ENCODE measurements at places on chromosomes 7 and 10.

DNA sequence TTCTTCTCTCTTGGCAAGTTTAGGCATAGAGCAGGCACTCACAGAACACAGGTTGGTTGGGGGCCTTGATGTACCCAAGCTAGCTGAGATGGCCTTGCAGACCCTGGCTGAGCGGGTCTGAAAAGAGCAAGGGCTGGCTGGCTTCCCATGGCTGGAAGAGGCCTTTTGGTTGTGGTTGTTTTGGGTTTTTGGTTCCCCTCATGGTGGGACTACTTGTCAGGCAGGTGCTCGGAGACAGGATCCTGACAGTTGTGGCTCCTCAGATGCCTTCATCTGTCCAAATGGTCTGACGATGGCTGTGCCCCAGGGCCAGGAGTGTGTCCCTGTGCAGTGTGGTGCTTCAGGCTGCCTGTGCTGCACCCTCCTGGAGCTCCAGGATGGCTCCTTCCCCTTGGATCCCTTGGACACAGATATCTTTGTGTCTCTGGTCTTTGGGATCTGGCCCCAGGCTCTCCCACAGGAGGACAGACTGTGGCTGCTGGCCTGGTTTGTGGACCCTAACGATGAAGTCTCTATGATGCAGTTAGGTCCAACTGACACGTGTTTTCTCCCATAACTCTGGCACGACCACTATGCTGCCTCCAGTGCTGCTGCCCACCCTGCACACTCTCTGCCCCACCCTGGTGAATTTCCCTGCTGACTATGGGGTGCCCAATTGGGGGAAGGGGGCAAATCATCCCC, 321.5 kb upstream of the ZNF32 start:
- no peak for DNase-seq

DNA sequence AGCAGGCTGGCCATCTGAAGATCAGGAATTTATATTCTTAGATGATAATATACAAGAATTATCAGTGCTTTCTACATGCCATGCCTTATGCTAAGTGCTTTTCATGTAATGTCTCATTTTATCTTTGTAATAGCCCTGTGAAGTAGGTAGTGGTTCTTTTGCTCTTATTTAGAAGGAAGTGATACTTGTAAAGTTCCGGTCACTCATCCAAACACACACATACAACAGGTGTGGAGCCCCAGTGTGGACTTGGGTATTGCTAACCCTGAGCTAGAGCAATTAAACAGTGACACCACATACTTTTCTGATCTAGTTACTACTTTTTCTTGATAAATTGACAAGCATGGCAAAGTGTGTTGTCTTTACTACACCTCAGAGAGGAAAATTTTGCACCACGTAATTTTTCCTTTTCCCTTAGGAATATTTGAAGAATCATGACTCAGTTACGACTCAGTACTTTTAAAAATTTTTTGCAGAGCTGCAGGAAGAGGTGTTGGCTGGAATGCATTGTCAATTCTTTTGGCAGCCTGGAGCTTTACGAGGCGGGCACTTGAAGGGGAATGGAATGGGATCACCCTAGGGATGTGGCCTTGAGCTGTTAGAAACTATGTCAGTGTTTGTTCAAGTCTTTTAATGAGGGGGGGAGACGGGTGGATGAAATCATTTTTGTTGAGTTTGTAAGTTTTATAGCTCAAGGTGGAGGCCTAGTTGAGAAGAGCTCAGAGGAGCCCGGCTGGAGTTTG, 212.5 kb upstream of the CELF2 start:
- no peak for DNase-seq

- DNase-seq = no peak
These were observed 33.4 kb upstream of the FERD3L start for GRCh38 chr7:19178595-19178994.

- no peak for DNase-seq
These were observed 58.9 kb downstream of the ABI1 start for GRCh38 chr10:26801831-26802230.

GRCh38 chr10:22321924-22322640, 1.2 kb downstream of the BMI1 start:
- no peak for DNase-seq

- DNase-seq = no peak
These were observed 40.9 kb upstream of the FRMD4A start for GRCh38 chr10:14371581-14371980.

- DNase-seq = peak; percentile 70
These were observed 72.8 kb upstream of the ZNF722 start for GRCh38 chr7:63925626-63926460.

GRCh38 chr10:105149371-105149891, 508.3 kb downstream of the SORCS3 start:
- no peak for DNase-seq

DNA sequence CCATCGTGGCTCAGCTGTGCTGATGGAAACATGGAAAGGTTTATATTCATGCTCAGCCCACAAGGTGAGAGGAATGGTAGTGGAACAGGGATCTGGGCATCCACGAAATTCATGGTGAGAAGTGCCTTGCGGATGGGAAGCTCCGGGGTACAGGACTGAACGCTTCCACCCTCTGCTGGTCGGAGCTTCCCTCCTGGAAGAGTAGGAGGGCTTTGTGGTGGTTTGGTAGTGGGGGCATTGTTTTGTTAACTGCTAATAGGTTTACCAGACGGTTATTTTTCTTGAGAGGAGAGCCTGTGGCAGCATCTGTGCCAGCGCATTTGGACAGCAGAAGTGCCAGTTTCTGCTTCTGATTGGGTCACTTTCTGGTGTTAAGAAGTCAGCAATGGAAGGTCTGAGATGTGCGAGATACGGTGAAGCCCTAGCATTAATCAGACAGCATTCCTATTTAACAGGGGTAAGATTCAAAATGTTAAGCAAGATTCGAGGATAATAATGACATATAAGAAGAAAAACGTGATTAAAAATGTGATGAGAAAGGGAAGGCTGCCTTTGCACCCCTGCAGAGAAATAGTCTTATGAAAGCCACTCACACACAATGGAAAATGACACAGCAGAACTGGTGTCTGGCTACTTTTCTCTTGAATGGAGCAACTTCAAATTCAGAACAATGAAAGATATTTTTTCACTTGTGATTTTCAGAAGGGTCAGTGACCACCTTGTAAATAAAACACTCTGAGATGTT, 17.7 kb downstream of the ABCA13 start:
- no peak for DNase-seq

GRCh38 chr10:122362621-122363020, 11.9 kb upstream of the PLEKHA1 start:
- no peak for DNase-seq

DNA sequence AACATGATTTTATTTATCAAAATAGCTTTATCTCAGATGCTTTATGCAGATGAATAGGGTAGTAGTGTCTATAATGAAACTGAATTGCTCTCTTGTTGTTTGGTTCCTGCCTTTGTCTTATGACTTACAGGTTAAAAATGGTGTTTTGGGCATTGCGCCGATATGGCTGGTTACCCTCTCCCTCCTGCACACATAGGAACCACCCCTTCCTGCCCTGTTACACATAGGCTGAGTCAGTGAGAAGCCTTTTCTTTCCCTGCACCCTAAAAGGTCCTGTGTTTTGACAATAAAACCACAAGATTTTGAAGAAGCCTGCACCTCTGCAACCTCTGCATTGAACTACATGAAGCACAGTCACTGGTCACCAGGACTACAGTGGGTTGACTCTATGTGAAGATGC, 655.8 kb upstream of the ANKRD30A start:
- no peak for DNase-seq

DNA sequence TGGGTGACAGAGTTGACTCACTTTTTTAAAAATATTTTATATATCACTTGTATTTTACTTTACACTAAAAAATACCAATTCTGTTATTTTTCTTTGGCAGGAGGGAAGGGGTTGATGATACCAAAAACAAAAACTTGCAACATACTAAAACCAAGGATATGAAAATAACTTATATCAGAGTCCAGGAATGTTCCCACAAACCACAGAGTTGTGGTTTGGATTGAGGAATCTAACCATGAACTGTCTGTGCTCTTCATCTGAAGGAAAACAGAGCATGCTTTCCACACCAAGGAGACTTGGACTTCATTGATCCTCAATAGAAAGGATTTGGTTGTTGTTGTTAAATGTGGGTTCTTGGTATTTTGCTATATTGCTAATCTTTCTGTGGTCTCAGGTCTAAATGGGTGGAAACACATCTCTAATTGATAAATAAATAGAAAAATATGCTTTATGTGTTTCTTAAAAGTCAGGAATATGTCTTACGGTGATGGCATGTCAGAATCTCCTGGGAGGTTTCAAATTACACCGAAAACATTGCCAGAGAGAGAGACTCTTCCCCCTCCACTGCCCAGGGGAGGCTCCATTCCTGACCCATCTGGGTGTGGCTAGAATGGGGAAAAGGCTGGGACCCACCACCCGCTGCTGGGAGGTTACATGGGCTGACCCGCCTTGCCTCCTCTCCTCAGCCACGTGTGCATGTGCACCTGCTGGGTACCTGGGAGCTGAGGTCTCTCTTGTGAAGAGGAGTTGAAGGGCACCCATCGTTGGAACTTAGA, 46.9 kb upstream of the STK17A start:
- no peak for DNase-seq

DNA sequence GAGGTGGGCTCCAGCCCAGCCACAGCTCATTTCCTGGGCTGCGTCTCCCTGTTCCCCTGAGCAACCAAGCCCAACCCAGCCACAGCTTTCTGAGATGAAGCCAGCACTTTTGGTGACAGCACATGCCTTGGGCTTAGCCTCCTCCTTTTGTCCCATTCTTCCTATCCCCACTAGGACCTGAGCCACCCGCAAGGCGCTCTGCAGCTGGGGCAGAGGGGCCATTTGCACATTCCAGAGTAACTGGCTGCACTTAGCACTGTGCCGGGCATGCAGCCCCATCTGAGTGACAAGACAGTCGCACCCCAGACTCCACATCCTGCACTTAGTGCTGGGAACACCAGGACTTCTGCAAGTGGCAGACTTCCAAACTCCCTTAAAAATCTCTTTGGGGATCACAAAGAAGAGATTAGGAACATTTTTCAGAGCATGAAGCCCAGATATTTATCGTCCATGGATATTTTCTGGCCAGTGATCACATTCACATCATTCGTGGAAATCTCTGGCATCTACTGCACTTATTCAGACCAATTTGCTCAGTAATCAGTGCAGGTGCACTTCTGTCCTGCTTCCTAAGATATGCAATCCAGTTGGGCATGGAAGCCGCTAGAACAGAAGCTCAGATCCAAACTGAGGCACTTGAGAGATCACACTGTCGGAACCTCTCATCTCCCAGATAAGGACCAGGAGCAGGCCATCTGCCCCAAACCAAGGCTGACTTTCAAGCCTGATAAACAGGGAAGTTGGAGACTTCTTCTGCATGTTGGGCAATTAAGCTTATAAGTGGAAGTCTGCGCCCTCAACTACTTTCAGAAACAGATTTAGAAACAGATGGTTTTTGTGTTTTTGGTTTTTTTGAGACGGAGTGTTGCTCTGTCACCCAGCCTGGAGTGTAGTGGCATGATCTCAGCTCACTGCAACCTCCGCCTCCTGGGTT, 26.4 kb downstream of the CHST15 start:
- no peak for DNase-seq

DNA sequence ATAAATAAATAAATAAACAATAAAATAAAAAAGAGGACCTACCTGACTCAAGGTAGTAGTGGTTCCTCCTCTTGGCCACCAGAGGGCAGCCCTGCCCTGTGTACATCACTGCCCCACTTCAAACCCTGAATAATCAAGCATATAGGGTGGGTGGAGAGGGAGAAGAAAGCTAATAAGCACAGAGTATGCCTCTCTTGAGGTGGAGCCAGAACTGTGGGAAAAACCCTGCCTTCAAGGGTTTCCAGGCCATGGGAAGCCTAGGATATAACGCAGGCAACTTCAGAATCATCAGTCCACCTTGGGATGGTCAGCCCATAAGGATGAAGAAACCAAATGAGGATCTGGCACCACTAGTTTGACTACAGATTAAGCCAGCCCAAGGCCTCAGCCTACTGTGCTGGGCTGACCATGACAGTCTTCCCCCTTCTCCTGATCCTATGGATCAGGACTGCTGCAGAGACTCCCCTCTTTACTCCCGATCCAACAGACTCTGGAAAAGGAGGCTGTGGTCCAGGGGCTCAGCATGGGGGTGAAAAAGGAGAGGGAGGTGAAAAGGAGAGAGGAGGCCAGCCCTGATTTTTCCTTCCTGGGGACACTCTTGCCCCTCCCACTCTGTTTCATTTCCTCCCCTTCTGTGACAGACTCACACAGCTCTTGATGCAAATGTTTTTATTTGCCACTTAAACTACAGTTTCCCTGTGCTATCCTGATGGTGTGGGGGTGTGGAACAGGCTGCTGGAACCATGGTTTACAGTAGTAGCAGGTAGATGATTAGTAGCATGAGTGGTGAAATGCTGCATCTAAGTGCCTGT, 10.1 kb downstream of the AVPI1 start:
- DNase-seq = peak; percentile 36
